ENCODE measurements at places on chromosomes 7 and 10.

DNA sequence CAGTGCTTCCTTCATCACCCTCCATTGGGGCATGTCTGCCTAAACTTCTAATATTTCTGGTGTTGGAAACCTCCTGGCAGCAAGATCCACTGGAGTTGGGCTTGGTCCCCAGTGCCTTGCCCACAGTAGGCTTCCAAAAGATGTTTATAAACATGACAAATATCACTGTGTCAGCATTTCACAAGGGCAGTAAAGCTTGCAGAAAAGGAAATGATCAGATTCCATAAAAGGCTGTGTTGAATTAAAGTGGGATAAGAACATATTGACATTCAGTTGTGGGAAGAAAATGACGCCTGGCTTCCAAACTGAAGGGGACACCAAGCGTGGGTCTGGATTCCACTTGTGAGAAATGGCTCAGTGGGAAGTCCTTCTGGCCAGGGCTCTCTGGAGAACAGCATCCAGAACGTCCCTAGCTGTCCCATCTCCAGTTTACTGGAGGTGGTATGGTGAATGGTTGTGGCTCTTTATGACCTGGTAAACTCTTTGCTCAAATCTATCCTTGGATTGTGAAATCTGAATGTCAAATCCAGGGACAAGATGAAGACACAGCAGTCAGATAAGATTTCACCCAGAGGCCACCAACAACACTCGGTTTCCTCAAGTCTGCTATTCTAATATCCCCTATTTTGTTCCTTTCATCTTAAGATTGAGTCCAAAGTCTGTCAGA is 287.2 kb downstream of the TNS3 start:
- no peak for DNase-seq

- DNase-seq: no peak
Observed at GRCh38 chr7:54183055-54183454, 359.1 kb upstream of the VSTM2A start.

GRCh38 chr10:131844529-131845084 is 56.2 kb upstream of the PPP2R2D start:
- DNase-seq: no peak

DNA sequence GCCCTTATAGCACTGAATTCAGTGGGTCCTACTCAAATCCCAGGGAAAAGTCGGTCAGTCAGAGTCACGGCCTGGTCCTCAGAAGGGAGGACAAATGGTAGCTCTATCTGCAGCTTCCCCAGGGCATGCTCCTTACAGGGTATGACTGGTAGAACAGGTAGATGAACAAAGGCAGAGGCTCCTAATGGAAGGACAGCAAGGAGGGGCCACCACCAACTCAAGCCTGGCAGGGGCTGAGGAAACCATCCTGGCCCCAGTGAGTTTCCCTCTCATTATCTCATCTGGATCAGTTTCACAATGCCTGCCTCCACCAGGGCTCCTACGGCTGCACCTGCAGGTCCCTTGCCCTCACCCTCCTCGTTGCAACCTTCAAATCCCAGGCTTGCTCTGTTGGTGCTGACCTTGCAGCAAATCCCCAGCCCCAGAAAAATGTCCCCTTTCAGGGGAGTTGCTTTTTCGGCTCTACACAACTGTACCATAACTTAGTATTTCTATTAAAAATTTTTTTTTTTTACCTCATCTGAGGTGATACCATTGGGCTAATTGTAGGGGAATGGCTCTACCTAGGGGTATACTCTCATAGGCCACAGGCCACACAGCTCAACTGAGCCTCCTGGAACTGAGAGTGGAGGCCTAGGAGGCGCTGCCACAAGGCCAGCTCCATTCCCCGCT is 2.4 kb upstream of the MYO1G start:
- DNase-seq: no peak

DNA sequence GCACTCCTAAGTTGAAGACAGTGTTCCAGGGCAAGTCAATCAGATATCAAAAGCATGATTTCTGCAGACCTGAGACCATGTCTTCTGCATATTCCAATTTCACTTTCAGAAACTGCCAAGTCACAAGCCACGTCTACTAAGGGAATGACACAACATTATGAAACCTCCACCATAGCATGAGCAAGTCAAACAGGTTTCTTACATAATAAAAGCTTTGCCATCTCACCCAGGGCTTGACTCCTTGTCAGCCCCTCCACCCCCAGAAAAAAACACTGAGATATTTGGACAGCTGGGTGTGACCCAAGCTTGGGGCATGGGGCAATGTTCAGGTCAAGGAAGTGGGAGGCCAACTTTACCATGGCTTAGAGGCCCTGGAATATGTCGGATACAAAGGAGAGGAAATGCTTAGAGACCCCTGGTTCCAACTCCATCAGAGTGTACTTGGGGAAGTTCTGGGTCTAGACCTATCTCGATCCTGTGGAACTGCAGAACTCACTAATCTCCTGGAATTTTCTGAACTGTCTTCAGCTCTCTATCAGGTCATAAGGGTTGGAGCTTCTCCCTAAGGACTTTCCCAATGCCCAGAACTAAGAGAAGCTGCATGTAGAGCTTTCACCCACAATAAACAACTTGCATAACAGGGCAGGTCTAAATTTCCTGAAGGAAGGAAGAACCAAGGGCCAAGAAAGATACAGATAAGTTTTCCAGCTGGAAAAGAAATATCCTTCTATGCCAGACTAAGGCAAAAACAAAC is 80.6 kb upstream of the NAMPT start:
- DNase-seq: no peak

GRCh38 chr10:75746356-75746755 is 314.9 kb downstream of the LRMDA start:
- DNase-seq: no peak

DNA sequence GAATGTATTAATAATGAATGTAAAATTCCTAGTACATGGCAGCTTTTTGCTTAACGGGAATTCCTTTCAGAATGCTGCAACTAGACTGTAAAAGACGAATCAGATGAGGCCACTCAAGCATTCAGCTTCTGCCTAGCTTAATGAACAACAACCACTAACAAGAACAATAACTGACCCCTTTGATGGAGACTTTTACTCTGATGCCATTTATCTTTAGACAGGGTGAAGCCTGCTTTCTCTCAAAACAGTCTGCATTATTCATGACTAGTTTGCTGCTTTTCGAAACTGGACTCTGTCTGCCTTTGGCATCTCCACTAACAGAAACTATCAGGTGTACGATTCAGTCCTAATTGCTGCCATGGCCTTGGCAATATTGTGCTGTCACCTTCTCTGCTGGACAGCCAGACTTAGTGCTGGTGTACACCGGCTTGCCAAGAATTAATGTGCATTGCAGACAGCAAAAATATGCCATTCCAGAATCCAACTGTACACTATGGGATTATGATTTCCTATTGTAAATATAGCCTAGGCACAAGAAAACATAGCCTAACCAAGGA is 295.5 kb upstream of the CDC14C start:
- no peak for DNase-seq

- no peak for DNase-seq
Observed at GRCh38 chr7:108308903-108309302, 147.3 kb downstream of the NRCAM start.

DNA sequence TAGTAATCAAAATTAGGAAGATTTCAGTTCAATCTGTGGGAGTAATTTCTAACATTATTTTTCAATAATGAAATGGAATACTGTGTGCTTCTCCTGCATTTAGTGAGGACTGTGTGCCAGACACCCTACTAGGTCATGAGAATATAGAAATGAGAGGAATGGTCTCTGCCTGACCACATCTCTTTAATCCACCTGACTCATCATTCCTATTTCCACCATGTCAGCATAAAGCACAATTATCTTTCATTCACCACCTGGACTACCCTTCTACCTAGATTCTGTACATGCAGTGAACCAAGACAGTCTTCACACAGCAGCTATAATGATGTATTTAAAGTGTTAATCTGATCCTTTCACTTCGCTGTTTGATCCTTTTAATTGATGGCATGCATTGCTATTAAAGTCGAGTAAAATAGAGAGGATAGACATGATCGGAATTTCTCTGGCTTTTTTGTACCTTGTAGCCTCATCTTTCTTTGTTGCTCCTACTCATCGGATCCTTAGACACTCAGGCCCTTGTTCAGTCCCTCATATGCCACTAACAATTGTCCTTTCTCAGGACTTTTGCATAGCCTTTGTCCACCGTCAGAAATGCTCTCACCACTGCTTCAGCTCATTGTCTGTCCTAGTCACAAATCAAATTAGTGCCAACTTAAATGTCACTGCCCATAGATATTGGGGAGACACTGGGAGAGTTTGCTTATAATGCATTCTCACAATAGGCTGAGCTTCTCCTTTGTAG is 1037.1 kb downstream of the REEP3 start:
- no peak for DNase-seq

DNA sequence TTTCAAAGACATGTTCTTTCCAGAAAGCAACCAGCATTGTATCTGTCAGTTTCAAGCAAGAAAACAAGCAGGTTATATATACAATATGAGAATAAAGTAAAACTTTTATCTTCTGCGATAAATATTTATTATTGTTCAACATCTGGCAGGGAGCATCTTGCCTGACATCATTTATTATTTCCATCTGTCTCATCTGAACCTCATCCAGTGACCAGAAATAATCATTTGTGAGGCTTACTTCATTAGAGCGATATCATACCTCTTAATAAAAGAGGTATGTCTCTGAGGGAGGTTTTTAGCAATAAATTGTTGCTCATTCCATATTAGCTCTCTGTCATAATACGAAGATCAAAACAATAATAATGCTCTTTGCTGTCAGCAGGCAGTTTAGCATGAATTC is 226.1 kb downstream of the CDC14C start:
- no peak for DNase-seq

- no peak for DNase-seq
Observed at GRCh38 chr10:18334116-18334867, 194.1 kb downstream of the CACNB2 start.

- DNase-seq: no peak
Observed at GRCh38 chr10:35564341-35564968, 40.7 kb upstream of the GJD4 start.

DNA sequence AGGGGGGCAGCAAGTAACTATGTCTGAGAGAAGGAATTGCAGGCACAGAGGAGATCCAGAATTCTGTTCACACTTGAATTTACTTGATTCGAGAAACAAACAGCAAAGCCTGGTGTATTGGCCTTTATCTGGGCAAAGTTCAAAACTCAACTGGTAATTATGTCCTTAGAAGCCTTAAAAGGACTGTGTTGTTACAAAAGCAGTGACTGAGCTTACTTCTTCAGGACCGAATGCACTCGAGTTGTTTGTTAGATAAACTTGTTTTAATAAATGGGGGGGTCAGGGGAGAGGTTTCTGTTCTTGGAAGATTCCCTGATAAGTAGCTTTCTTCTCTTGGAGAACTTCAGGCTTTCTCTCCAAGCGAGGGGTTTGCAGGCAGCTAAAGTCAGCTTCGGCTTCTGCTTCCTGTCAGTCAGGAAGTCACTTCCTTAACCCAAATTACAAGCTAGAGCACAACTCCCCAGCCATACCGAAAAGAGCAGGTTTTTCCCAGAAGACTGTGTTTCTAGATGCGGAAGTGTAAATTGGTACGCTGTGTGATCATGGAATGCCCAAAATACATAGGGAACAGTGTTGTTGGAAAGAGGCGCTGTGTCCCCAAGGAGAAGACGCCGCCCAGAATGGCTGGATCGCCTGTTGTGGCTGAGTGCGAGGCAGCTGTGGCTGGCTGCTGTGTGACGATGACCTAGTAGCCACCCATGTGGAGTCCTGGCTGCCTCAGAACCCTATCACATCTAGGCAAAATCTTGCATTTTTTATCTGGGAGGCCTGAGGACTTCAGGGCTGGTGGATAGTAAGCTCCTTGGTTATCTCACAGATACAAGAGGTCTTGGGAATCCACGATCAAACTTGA is 110.4 kb downstream of the TCF7L2 start:
- no peak for DNase-seq

GRCh38 chr10:91335147-91335546 is 75.0 kb upstream of the HECTD2 start:
- DNase-seq: no peak

GRCh38 chr10:17062009-17062408 is 67.6 kb downstream of the CUBN start:
- peak; percentile 62 for DNase-seq

DNA sequence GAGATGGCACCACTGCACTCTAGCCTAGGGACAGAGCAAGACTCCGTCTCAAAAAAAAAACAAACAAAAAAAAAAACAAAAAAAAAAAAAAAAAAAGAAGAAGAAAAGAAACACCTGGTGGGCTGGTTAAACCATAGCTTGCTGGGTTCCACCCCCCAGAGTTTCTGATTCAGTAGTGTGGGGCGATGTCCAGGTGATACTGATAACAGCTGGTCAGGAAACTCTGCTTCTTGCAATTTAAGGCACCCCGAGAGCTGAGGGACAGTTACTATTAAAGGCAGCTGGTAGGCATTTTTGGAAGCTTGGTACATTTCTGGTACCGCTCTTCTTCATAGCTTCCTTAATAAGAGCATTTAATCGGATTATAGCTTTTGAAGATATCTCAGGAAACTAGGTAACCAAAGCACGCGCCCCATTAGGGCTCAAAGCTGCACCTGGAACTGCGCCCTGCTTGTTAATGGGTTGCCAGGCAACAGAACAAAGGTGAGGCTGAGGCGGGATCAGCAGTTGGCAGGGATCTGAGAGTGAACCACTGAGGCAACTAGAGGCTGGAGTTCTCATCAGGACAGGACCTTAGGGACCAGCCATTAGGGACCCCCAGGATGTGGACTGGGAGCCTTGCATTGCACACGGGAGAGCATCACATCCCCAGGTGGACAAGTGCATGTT is 6.5 kb upstream of the SDK1 start:
- no peak for DNase-seq

GRCh38 chr10:95196046-95196445 is 2.0 kb downstream of the ACSM6 start:
- no peak for DNase-seq

DNA sequence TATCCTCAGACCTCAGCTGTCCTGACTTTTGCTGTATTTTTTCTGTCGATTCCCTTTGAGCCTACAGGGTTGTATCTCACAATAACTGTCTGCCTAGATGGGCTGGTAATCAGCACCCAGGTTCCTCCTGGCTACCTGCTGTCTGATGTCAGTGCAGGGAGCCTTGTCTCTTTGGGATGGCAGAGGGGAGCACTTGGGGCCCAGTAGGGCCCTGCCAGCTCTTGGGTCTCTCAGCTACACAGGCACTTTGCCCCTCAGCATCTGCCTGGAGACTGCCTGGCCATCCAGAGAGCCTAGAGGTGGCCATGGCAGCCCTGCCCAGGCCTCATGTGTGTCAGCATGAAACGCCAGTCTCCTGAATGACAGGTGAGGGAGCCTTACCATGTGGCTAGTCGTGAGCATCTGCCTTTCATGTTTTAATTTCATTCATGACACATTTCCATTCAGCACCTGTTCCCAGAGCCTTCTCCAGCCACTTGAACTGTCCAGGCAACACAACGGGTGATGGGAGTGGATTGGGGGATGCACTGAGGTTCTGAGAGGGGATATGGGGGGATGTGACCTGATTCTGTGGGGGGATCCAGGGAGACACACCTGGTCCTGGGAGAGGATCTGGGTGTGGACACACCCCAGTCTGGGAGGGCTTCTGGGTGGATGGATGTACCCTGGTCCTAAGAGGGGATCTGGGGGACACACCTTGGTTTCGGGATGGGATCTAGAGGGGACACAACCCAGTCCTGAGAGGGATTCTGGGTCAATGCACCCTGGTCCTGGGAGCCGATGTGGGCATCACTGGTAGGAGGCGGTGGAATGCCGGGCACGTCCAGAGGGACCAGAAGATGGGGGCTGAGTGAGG is 21.9 kb downstream of the ADCY1 start:
- DNase-seq: no peak

GRCh38 chr10:75428434-75429158 is 2.8 kb upstream of the LRMDA start:
- no peak for DNase-seq

Data from H4 (cell line).